NCI-H2171 treated with DMSO at 0.1 percent for 48 hours (cell line): ENCODE measurements at places on chromosomes 12 and 14.
A peak's percentile ranks its signal among the peaks of the same experiment; 100 is the strongest.

DNA sequence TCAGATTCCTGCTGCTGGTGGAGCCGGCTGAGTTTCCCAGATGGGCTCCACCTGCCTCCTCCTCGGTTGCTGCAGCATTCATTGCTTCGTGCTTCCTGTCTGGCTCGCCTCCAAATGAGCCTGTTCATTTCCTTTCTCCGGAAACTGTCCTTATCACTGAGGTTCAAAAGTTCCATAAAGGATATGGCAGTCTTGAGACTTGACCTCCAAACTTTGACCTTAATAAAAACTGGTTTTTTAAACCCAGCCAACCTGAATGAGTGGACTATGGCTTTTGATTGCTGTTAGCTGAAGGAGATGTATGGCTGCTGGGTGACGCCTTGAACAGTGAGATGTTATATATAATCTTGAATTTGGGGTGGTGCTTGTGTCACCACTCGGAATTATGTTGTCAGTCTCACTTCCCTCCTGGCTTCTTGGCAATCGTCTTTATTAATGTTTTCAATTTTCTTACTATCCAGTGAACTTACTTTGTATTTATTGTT lies 62.7 kb downstream of the RASSF3 start:
- DNase-seq: peak; percentile 83

GRCh38 chr14:103395244-103395643 lies 10.0 kb downstream of the MARK3 start:
- DNase-seq: no peak

DNA sequence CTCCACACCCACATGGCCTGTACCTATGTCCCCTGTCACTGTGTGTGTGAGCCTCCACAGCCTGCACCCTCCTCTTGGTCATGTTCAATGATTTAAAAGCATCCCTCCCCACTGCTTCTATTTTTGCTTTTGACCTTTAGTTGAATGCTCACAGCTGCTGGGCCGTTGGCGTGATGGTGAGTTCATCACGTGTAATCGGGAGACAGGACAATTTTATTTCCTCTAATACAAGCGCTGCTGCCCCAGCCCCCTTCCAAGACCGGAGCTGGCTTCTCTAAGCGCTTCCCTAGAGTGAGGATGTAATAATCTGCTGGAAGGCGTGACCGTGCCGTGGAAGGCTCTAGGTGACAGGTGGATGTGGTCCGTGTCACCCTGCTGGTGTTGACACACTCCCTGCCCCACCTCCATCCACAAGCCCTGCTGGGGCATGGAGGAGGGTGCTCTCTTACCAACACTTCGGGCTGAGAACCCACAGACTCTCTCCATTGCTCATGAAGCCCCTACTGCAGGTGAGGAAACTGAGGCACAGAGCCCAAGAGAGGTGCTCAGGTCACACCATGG lies 25.4 kb downstream of the CCDC85C start:
- no peak for DNase-seq

DNA sequence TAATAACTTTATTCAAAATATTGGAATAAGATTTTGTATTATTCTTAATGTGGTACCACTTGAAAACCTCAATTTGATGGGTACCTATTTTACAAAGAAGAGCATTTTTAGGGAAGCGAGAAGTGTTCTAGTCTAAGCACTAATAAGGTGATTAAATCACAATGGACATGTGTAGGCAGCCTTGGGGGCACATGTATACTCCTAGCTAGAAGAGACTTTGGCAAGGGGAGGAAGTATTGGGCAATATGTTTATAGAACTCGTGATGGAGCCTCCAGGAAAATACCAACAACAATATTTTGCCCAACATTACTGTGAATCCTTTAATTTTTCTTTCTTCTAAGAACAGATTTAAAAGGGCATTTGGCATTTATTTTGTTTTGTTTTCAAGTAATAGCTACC lies 280.3 kb downstream of the ADAMTS20 start:
- no peak for DNase-seq

DNA sequence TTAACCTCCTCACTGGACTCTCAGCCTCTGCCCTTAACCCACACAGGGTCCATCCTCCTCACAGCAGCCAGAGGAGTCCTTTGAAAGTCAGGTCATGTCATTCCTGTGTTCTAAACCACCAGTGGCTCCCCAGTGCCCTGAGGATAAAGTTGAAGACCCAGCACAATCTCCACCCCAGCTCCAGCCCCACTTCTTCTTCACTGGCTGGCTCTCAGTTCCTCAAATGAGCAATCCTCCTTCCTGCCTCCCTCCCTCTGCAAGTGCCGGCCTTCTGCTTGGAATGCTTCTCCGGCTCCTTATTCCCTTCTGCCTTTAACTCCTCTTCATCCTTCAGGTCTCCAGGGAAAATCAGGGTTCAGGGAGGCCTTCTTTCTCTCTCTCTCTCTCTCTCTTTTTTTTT lies 32.0 kb upstream of the SPPL3 start:
- DNase-seq: no peak

DNA sequence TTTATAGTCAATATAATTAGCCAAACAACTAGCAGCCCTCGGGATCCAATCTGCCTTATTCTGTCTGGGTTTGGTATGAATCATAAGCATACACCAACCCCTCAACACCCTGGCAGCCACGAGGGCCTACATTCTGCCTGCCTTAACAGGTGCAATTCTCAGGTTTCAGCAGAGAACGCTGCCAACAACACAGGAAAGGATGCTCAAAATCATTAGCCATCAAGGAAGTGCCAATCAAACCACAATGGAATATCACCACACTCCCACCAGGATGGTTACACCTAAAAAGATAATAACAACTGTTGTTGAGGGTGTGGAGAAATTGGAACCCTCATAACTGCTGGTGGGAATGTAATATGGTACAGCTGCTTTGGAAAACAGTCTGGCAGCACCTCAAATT lies 122.8 kb downstream of the TTC7B start:
- DNase-seq: peak; percentile 99

DNA sequence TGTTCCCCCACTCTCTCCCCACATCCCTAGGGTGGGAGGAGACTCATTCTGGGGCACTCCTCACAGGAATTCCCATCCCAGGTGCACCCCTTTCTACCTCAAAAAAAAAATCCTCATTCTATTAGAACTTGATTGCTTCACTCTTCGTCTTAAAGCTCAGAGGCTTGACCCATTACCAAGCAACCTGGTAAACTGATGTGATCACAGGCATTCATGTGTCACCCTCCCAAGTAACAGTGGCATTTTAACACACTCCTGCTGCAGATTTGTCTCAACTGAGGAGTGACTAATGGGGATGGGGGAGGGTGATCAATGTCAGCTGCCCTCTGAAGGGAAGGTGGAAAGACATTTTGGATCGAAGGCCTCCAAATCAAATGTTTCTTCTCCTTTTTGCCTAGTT lies 78.1 kb upstream of the PTHLH start:
- DNase-seq: no peak

- DNase-seq: peak; percentile 6
These were observed 375.3 kb downstream of the C12orf75 start for GRCh38 chr12:105705765-105706164.

- DNase-seq: no peak
These were observed 5.2 kb upstream of the LMO3 start for GRCh38 chr12:16611146-16611545.

- no peak for DNase-seq
These were observed 190.8 kb downstream of the NUAK1 start for GRCh38 chr12:105947906-105948305.

DNA sequence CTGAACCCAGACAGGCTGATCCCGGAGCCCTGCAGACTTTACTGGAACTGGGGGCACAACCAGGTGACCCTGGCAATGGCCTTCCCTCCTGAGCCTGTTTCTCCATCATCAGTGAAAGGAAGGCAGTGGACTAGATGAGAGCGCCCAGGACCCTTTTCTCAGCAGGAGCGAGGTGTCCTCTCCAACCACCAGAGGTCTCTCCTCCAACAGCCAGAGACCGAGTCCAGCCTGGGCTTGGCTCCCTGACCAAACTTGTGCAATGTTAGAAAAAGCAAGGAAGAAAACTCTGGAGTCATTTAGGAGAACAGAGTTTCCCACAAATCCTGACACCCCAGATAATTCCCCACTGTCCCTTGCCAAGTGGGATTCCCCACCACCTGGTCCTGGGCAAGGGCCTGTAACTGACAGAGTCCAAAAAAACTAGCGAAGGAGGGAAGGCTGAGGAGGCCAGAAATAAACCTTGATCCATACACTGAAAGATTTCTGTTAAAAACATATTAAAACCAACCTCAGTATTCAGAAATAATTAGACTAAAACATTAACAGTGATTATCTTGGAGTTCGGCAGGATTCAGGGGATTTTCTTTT lies 9.0 kb downstream of the RPS6KL1 start:
- DNase-seq: peak; percentile 31

- DNase-seq: no peak
These were observed 454.9 kb downstream of the LRIG3 start for GRCh38 chr12:58465418-58465817.

- DNase-seq: no peak
These were observed 76.6 kb downstream of the SSPN start for GRCh38 chr12:26271889-26272492.

- no peak for DNase-seq
These were observed 9.6 kb downstream of the MMP14 start for GRCh38 chr14:22845821-22846625.

- DNase-seq: no peak
These were observed 9.7 kb upstream of the PTGER2 start for GRCh38 chr14:52304248-52304904.

DNA sequence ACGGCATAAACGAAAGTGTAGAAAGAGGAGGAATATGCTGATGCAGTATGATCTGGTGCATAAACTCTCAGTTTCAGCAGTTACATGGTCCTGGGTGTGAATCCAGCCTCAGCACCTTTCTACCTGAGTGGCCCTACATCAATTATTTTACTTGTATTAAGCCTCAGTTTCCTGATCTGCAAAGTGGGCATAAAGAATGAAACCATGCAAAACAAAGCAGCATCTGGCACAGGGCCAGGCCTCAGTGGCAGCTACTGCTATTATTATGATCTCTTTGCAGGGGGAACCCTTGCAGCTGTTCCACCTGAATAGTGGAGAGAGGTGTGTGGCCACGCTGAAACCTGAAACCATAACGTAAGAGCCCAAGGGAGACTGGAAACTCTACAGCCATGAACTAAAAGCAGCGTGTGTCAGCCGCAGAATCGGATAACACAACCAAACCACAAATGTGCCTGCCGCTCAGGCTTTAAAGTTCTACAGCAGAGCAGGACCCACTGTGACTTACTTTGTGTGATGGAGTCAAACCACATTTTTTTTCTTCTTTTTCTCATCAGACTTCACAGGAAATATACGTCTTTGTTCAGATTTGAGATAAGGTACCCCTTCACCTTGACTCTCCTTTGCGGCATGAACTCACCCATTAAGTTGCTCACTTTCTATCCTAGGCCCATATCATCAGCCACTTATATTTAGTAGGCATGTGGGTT lies 29.2 kb upstream of the FOS start:
- peak; percentile 99 for DNase-seq

DNA sequence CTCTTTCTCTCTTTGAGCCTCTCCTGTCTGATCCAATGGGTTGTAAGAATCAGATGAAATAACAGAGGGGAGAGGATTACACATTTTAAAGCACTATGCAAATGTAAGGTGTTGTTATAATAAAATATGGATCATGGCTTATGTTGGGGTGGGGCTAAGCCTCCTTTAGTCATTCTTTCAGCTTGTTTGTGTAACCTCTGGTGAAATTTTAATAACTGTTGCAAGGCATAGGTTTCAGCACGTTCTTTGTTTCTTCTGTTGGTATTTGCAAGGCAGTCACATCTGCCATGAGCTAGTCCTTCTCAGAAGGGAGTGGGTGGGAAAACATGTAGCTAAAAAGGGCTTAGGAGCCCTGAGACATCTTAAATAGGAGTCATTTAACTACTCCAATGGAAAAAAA lies 74.8 kb upstream of the FRMD6 start:
- no peak for DNase-seq

GRCh38 chr12:58750484-58750883 lies 169.8 kb downstream of the LRIG3 start:
- no peak for DNase-seq

DNA sequence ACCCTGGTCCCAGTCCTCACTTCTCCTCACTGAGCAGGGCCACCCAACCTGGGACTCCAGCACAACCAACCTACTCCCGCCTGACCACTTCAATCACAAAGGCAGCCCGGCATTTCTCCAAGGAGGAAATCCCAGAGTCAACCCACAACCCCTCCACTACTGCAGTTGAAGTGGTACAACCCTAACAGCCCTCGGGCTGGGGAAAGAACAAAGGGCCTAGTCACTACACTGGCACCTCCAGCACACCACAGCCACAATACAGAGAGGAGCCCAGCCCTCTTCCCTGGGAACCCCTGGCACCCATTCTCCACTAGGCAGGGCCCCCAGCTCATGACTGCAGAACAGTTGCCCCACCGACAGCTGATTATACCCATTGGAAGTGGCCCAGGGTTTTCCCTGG lies 13.7 kb upstream of the OR5AU1 start:
- no peak for DNase-seq
